Ovary (tissue), 10 donors: ENCODE measurements at places on chromosomes 16 and 17.

- DNase-seq: no peak
These were observed 31.3 kb downstream of the TVP23A start for GRCh38 chr16:10787304-10787703.

DNA sequence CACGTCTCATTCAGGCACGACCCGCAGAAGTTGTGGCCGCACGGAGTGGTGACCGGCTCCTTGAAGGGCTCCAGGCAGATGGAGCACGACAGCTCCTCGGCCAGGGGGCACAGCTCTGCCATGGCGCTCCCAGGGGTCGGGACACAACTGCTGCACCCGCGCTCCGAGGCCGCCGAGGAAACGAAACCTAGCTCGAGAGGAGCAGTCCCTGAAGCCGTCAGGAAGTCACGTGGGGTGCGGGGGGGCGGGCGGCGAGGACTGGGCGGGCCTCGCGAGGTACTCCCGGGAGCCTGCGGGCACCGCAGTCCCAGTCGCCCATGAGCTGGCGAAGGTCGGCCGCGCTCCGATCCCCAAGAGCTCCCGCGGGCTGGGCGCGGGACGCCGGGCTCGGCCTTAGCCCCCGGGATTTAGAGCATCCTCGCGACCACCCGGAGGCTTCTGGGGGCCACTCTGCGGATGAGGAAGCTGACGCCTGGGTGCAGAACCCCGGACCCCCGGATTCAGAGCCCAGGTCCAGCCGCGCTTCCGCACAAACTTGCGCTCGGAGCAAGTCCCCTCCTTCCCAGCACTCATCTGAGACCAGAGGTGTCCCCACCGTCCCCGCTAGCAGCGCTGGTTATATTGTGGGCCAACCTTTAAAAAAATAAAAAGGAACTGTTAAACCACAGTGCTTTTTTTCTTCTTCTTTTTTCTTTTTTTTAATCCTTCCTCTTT is at the start of gene TRIM25:
Gene TRIM25, minus strand, starts transcription at position 183 of the 714 bp plus-strand sequence. Its CDS starts 61 bp downstream, at position 122.
- DNase-seq: peak; percentile 89

DNA sequence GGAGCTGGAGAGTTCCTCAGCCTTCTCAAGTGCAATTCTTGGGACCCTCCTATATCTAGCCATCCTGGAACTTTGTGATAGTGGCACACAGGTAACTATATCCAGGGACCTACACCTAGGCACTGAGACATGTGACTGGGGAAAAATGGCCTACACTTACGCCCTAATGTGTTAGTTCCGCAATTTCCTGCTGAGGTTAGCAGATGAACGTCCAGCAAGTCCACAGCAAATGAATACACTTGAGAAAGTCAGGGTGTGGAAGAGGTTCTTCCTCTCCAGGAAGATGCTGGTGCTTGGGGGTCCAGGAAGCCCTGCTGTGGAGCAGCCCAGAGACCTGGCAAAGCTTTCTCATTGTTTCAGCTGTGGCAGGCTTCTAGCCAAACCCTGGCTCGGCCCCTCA is 20.8 kb downstream of the PIK3R5 start:
- DNase-seq: no peak

DNA sequence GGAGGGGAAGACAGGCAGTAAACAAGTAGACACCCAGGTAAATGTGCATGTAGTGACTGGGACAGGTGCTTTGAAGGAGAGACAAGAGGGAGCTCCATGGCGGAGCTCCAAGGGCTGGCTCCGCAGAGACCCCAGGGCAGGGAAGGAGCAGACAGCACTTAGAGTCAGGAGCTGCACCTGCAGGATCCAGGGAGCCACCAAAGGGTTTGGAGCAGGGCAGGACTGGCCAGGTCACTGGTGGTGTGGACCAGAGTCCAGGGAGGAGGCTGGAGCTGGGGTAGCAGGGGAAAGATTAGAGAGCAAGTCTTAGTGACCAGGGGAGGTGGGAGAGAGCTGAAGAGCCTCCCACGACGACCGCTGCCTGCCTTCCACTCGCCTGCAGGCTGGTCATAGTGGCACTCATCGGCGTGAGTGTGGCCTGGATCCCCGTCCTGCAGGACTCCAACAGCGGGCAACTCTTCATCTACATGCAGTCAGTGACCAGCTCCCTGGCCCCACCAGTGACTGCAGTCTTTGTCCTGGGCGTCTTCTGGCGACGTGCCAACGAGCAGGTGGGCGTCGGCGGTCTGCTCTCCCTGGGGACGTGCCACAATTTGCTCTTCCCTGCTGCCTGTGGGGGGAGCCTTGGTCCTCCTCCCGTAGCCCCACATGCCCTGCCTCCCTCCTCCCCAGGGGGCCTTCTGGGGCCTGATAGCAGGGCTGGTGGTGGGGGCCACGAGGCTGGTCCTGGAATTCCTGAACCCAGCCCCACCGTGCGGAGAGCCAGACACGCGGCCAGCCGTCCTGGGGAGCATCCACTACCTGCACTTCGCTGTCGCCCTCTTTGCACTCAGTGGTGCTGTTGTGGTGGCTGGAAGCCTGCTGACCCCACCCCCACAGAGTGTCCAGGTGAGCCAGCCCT is 14.7 kb upstream of the FAM83G start:
- DNase-seq: no peak

GRCh38 chr16:81589975-81590650 is 145.5 kb downstream of the CMIP start:
- no peak for DNase-seq

GRCh38 chr17:65498816-65499215 is 62.6 kb downstream of the AXIN2 start:
- no peak for DNase-seq

DNA sequence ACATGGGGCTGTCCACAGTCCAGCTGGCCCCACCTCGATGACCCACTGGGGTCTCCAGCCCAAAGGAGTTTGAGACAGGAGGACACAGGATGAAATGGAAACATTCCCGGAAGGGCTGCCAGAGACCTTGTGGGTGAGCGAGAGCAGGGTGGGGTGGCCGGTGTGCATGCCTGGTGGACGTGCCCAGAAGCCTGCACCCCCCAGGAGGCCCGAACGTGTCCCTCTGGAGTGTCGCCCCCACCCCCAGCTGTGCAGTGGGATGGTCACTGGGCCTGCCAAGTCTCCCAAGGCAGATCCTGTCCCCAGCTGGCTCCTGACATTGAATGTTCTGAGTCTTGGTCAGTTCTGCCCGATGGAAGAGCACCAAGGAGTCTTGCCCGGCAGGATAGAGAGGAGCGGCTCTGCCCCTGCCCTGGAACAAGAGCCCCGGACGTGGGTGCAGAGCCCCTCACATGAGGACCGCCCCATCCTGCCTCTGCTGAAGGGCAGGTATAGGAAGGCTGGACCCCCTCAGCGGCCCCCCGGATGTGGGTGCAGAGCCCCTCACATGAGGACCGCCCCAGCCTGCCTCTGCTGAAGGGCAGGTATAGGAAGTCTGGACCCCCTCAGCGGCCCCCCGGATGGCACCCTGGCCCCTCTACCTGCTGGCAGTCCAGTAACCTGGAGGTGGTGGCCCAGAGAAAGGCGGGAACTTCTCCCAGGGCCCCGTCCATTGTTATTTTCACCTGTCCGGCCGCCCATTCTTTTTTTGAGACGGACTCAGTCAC is 3.1 kb upstream of the CAPN15 start:
- DNase-seq: no peak

DNA sequence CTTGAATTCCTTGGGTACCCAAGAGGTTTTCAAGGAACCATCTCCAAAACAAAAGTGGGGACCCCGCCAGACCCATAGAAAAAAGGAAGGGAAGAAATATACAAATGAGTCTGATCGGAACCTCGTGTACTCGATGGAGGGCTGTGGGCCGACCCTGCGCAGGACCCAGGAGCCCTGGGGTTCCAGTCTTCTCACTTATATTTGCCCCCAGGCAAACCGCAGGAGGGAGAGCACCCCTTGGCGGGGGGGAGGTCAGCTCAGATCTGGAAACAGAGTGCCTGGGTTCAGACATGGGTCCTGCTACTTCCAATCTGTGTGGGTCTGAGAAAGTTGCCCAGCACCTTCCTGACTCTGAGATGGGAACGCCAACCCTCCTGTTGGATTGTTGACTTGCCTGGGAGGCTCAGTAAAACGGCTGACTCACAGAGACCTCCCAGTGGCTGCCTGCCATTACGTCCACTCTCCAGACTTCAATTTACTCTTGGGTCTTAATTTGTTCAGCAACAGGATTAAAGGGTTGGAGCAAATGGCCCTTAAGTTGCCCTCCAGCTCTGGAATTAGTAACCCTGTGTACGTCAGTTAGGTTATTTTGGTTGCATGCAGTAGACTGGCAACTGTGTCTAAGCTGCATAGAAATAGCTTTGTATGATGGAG is 24.9 kb upstream of the CACNG4 start:
- DNase-seq: no peak

DNA sequence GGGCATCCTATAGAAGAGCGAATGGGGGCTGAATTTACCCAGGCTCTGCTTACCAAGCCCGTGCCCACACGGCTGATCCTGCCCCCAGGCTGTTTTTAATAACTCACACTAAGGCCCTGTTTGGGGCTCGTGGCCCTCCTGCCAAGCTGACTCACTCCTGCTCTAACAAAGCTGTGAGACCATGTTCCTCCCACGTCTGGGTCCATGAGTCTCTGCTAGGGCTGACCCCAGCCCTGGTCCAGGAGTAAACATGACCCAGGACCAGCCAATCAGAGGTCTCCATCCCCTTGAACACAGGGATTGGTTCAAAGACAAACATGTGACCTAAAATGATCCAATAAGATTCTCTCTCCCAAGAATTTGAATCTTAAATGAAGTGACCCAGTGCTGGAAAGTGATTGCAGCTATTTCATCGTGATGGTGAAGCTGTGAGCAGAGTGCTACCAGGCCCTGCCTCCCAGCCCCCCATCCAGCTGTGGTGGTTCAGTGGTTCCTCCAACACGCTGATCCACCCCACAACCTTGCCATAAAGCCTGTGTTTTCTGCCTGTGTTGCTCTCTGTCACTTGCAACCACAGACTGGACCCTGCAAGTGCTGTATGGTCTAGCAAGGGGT is 57.2 kb downstream of the C16orf82 start:
- DNase-seq: no peak

GRCh38 chr16:27736431-27736830 is 186.5 kb downstream of the KATNIP start:
- no peak for DNase-seq

- DNase-seq: no peak
These were observed 21.5 kb upstream of the PECAM1 start for GRCh38 chr17:64411999-64412771.

DNA sequence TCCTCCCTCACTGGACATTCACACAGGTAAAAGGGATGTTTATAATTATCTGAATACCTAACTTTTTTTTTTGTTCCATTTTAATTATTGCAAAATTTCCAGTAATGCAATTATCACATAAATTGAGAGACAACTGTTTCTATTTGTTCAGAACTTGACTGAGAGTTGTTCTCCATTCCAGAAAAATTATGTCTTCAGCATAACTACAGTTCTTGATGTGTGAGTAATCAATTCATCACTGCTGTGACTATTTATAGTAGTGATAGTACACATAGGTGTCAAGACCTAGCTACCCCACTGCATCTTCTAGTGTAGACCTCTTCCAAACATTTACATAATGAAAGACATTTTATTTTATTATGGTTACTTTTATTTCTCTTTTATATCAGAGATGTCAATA is 5.8 kb upstream of the TNRC6A start:
- DNase-seq: no peak

GRCh38 chr17:3594976-3595375 is 14.2 kb downstream of the TRPV1 start:
- no peak for DNase-seq

DNA sequence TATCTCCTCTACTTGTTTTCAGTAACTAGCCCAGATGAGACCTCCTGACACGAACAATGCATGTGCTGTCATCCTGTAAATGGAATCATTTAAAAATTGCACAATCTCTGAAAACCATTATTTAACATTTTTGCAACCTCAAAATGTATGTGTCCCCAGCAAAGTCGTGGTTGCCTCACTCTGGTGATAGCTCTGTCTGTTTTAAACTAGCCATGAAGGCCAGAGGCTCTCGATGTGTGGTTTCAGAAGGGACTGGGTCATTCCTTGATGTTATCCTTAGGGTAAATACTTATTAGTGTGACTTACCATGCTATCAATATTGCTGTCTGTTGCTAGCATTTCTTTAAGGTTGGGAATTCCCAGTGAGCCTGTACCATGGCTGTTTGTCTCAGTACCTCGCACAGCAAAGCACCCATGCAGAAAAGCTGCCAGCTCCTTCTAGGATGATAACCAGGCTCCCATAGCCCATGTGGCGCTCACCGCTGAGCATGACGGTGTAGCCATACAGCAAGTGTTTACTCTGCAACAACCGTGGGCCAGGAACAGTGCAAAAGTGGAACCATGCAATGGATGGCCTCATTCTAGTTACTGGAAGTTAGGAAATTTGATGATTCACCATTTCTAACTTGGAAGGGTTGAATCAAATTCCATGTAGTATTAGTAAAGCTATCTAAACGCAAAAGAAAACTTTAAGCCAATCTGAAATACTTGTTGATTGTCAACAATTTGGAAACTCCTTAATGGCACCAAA is 2.9 kb upstream of the PGS1 start:
- DNase-seq: no peak

DNA sequence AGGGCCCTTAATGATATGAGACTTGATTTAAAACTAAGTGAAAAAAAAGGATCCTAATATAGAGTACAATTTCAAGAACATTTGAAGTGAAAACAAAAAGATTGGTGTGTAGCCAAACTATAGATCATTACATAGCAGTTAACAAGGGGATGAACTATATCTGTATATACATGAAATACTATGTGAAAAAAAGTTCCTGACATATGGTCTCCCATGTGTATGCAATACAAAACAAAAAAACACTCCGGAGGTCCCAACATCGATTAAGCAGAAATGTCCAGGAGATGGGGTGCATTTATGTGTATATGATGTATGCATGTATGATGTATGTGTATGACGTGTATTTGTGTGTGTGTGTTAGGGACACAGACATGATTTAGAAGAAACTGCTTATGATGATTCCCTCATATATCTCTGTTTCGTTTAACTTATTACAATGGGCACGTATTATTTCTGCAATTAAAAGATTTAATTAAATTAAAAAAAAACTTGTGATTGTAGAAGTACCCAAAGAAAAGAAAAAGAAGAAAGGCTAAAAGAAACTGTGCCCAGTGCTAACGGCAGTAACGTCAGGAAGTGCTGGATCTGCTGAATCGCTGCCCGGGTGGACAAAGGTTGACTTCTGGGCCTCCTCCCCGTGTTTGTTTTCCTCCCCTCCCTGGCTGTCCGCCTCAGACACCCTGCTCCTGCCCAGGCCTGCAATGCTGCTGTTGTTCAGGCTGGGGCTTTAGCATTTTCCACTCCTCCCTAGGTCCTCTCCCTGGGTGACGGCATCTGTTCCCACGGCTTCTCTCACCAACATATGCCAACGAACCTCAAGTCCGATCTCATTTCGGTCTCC is 36.9 kb downstream of the TBX4 start:
- no peak for DNase-seq

DNA sequence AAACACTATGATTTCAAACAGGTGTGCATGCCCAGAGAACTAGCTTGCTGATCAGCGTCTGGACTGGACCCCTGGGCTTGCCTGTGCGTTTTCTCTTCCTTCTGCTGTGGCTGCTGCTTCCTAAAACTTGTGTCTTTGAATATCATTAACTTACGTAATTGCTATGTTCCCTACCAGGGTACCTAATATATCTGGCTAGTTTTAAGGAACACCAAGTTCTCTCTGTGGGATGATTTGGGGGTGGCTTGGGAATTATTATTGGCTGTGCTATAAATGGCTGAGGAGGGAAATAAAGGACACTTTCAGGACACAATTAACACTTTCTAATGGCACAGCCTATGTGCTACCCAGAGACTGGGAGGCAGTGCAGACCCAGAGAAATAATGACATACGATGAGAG is 606.0 kb upstream of the RBFOX1 start:
- no peak for DNase-seq

- DNase-seq: no peak
These were observed 40.2 kb downstream of the ZNF750 start for GRCh38 chr17:82799591-82799990.
